ENCODE measurements at places on chromosomes 7 and 10.

DNA sequence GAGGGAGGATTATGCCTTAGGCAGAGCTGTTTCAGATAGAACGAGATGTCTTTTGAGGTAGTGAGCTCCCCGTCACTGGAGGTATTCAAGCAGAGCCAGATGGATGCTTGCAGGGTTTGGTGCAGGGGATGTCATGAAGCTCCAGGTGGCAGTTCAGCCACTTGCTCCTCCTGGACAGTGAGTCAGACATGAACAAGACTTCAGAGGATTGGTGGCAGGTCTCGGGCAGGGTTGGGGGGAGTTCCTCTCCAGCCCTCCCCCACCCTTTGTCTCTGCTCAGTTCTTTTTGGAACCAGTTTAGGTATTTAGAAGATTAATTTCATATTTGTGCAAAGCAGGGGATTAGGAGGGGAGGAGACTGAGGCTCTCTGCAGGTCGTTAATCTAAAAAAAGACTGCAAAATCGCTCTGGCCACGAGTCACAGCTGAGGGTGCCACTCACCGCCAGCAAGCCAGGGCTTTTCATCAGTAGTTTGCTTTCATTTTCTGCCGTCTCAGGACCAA, 21.5 kb upstream of the MYL10 start:
- DNase-seq, result no peak

- DNase-seq, result no peak
Measured at GRCh38 chr10:88490231-88490980, 92.7 kb downstream of the RNLS start.

- DNase-seq, result no peak
Measured at GRCh38 chr7:99562114-99562784, 3.8 kb downstream of the ZNF655 start.

GRCh38 chr7:32611201-32612099, 116.2 kb downstream of the AVL9 start:
- DNase-seq, result no peak

DNA sequence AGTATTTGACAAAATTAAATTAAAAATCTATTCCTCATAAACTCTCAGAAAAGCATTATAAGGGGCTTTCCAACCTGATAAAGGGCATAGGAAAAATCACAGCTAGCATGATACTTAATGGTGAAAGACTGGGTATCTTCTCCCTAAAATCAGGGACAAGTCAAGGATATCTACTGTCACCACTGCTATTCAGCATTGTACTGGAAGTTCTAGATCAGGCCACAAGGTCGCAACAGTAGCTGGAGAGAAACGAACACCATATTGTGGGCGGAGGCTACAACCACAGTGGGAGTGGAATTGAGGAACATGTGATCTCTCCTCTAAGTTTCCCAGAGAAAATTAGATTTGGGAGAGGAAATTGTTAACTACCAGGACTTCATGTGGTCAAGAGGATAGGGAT, 70.0 kb upstream of the NAMPT start:
- DNase-seq, result no peak

- DNase-seq, result no peak
Measured at GRCh38 chr7:35694161-35694783, 663 bp downstream of the HERPUD2 start.

GRCh38 chr7:45650404-45651394, 76.5 kb downstream of the ADCY1 start:
- no peak for DNase-seq

- no peak for DNase-seq
Measured at GRCh38 chr7:156025675-156026074, 213.4 kb upstream of the SHH start.

DNA sequence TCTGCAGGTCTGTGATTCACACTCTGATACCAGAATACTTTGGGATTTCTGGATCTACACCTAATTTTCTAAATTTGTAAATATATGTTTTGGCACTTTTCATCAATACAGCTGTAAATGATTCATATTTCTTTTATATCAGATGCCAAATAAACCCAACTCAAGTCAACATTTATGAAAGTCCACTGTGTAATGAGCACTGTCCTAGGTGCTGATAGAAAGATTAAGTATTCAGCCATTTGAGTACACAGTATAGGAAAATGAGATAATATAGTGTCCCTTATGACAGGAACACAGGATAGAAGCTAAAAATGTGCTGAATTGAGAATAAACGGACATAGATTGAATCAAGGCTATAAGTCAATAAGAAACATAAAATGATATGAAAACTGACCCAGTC, 6.4 kb downstream of the ANXA7 start:
- no peak for DNase-seq

DNA sequence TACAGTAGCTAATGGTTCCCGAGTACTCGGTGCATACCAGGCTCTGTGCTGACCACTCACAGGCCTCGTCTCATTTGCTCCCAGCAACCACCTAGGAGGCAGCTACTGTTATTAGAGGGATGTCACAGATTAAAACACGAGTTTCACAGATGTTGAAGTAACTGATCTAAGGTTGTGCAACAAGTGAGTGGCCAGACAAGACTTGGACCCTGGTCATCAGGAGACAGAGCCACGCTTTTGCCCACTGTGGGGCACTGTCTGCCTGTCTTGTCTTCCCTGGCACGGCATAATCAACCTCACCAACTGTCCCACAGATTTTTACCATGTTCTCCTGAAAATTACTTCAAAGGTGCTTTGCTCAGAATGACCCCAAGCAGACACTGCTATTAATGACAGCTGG, 111.6 kb upstream of the HABP2 start:
- no peak for DNase-seq

GRCh38 chr7:142300689-142301088, 42.8 kb upstream of the PRSS58 start:
- DNase-seq, result no peak

DNA sequence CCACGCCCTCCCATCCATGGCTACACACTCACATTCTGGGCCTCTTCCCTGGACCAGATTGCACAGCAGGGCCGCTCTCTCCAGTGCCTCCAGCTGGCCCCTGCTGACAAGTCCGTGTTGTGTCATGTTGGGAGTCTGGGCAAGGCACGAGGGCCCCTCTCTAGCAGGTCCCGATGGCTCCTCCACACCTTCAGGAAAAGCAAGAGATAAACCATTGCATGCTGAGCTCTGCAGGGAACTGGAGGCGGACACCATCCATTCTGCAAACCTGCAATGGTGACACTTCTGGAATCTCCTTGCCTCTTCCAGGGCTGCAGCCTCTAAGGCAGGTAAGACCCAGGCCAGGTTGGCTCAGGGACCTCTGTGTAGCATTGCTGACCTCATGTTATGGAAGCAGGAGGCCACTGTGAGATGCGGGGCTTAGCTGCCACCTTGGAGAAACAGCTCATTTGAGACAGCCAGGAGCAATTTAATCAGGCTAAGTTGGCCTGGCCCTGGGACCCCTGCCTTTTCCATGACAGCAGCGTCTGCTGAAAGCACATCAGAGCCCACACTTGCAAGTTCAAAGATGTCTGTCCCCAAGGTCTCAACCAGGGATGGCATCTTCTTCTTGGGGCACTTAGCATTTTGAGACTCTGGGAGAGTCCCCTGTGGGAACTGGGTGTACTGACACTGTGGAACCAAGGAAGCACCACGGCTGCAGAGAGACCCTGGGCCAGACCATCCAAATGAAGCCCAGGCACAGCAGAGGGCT, 34.2 kb upstream of the LEP start:
- DNase-seq, result no peak

DNA sequence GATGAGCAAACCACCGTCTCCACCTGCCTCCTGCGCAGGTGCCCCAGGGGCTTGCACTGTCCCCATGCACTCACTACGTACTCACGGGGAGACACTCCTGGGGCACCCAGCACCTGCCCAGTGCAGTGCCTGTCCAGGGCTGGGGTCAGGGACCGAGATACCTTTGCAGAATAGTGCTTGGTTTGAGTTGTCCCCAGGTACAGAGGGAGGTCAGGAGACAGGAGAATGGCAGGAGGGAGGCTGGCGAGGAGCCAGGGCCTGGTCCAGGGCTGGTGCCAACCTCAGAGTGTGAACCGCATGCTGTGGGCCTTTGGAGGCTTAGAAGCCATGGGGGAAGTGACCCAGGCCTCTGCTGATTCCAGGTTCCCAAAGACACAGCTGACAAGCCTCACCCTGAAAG, 110.1 kb upstream of the GPR26 start:
- no peak for DNase-seq

GRCh38 chr10:86857128-86857721, 100.2 kb downstream of the MMRN2 start:
- DNase-seq, result no peak

DNA sequence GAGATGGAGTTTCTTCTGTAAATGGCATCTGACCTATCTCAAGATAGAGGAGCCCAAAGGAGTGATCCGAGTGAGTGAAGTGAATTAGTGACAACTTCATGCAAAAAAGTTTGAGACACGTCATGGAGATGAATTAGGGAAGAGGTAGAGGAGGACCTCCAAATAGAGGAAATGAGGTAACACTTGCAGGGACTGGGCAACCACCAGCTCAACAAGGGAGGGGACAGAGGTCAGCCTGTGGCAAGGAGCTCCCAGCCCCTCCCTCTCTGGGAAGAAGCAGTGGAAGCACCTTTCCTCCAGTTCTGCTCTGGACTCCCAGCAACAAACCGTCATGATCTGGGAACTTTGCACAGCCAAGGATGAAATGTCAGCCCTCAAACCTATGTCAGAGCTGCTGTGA, 83.5 kb upstream of the IKZF1 start:
- DNase-seq, result no peak

- DNase-seq, result no peak
Measured at GRCh38 chr7:93150200-93150835, 2.1 kb upstream of the SAMD9L start.

- no peak for DNase-seq
Measured at GRCh38 chr10:114876169-114876568, 54.6 kb downstream of the FHIP2A start.

DNA sequence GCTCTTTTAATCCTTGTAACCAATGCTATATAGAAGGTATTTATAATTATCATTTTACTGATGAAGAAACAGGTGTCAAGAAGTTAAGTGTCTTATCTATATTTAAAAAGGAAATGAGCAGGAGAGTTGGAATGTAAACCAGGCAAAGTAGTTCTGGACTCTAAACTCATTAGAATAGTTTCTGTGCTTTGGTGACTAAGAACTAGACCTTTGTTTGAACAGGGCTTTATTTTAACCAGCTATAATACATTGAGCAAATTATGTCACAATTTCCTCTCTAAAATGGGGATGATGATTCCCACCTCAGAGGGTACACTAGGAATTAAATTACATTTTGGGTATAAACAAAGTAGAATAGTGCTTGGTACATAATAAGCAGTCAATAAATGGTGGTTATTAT, 236.0 kb downstream of the MAGI2 start:
- no peak for DNase-seq

DNA sequence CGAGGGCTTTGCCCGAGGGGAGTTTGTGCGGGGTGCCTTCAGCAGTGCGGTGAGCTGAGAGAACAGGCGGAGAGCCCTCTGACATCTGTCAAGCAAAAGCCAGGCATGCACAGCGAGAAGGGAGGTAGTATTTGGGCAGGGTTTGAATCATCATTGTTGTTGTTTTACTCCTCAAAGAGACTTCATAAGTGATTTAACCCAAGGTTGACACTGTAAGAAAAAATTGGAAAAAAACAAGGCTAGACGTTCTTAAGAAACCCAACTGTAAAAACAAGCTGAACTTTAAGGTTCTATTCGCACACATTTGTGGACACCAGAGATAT, 1.3 kb downstream of the ADAM22 start:
- no peak for DNase-seq

DNA sequence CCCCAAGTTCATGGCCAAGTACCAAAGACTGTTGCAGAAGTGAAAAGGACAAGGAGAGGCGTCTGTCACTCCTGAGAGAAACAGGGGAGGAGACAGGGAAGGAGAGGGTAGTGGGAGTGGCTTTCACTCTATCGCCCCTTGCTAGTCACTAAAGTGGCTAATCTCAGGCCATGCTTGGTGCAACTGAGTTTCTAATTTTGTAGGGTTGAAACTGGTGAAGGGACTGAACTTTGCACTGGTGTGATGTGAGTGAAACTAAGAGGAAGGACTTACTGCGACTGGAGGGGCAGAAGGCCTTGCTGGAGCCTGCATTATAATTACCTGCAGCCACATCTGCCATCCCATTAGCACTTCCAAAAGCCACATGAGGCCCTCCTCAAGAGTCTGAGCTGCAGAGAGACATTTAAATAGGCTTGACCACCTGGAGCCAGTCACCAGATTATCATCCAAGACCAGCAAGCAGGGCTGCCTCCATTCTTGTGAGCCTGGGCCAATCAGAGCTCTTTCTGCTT, 107.2 kb upstream of the EEPD1 start:
- DNase-seq, result no peak

DNA sequence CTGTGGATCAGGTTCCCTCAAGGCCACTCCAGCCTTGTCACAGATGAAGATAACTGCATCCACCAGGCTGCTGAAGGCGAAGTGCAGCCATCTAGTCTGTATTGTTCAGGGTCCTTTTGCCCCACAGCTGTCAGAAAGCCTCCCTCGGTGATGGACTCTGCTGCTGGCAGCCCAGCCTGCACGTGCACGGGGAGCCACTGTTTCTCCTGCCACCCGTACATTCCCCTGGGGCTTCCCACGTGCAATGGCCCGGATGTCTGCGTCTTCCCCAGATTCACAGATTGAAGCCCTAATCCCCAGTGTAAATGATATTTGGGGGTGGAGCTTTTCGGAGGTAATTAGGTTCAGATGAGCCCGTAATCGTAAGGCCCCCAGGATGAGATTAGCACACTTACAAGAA, 46.6 kb upstream of the VIPR2 start:
- no peak for DNase-seq

DNA sequence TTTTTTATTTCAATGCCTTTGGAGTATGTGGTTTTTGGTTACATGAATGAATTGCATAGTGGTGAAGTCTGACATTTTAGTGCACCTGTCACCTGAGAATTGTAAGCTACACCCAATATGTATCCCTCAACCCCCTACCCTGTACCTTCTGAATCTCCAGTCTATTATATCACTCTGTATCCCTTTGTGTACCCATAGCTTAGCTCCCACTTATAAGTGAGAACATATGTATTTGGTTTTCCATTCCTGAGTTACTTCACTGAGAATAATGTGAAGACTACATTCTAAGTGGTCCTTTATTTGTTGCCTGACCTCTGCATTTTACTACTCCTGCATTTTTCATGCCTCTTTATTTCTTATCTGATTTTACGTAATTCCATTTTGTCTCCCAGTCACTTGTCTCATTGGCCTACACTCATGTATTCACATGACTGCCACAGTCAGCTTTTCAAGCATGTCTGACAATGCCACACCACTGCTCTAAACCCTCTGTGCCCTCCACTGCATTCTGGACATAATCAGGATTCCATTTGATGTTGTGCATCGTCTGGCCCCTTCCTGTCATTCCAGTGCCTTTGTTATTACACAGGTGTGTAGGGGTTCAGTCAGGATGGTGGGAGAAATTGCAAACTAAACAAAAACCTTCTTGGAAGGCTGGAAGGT, 1325.5 kb downstream of the XPNPEP1 start:
- no peak for DNase-seq

GRCh38 chr10:131437556-131438475, 126.3 kb upstream of the TCERG1L start:
- no peak for DNase-seq

- no peak for DNase-seq
Measured at GRCh38 chr7:158051776-158052175, 535.8 kb downstream of the PTPRN2 start.

GRCh38 chr10:127905001-127905847, 1.7 kb upstream of the PTPRE start:
- no peak for DNase-seq

Data from T follicular helper cell (primary cell).